ENCODE measurements at places on chromosomes 3 and 15.

DNA sequence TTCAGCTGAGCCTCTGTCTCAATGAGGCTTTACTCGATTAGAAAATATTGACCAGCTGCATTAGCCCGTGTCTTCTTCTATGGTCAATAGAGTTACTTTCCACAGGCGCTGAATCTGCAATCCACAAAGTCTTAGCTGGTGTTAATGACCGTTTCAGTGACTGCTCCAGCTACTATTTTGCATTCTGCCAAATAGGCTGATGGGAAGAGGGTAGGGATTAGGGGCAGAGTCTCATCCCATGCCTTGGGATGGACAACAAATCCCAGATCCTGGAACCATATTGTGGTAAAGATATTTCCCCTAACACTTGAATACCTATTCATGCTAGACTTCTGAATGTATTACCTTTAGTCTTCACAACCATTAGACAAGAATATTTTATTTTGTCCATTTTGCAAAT lies 29.5 kb upstream of the MAGI1 start:
- no peak for DNase-seq

- DNase-seq, result no peak
These were observed 201.6 kb upstream of the GOLGA6L4 start for GRCh38 chr15:84033793-84034553.

GRCh38 chr15:50744601-50745000 lies 20.9 kb downstream of the SPPL2A start:
- no peak for DNase-seq

DNA sequence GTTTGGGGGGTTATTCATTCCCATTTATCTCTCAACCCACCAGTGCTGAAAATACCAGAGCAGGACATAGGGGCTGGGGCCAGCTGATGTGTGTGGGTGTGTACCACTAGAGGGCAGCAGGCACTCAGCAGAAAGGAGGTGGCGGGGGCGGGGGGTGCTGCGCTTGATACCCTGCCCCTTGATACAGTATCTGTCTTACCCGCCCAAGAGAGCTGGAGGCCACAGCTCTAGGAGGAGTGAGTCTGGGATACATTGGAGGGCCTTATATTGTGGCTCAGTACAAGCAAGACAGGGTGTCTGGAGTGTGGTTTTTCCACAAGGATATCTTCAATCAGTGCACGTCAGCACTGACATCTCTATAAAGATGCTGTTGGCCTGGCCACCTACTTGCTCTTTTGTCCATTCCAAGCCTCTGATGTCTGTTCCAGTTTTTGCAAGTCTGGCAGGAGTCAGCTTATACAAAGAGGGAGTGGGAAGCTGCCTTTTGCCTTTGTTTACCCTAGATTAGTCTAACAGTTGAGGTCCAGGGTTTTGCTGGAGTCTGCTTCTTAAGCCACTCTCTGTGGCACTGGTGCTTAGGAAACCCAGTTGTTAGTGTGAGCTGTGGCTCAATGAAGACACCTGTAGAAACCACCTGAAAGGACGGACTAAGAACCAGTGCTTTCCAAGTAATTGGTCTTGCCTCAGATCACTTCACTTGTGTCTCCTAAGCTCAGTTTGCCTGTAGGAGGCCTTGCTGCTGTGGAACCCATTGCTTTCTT lies 1.5 kb upstream of the RBM15B start:
- DNase-seq, result no peak

DNA sequence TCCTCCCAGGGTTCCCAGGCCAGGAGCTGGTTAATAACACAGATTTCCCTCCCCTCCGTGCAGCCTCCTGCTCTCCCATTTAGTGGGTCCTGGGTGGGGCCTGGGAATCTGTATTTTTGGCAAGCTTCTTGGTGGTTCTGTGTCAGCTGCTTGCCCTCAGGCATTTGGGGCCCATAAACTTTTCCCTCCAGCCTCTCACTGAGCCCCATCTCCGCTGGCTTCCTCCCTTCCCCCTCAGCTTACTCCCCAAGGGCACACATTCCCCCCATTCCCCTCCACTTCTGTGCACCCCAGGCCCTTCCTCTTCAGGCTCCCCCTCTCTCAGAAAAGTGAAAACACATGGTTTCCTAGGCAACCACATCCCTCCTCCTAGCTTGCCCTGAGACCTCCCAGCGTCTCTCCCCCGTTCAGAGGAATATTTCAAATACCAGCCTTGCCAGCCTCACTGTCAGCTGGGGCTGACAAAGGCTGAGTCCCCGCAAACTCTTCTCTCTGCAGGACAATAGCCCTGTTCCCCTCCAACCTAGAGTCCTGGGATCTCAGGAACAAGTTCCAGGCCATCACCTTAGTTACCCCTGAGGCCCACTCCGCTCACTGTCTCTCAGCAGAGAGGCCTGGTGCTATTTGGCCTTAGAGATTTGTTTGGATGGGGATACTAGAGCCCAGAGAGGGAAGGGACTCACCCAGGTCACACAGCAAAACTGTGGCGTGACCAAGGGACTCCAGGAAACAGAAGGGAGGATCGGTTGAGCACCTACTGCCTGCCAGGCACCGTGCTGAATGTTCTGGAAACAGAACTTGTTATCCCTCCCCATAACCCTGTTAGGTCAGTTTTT lies 44.6 kb upstream of the SMAD6 start:
- peak; percentile 88 for DNase-seq

GRCh38 chr3:51687431-51688205 lies 16.6 kb downstream of the TEX264 start:
- DNase-seq, result no peak

GRCh38 chr3:129974833-129975704 lies 549 bp downstream of the TRH start:
- DNase-seq, result no peak

DNA sequence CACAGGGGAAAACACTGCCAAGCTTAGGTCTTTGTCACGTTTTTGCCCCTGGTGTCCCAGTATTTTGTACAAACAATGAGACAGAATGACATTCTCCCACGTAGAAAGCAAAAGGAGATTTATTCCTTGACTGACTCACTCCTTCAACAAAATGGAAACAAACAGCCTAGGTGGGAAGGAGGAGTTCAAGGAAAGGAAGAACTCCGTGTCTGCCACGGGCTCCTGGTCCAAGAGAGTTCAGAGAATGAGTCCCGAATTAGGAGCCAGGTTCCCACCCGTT lies 8.1 kb downstream of the TLE3 start:
- no peak for DNase-seq

DNA sequence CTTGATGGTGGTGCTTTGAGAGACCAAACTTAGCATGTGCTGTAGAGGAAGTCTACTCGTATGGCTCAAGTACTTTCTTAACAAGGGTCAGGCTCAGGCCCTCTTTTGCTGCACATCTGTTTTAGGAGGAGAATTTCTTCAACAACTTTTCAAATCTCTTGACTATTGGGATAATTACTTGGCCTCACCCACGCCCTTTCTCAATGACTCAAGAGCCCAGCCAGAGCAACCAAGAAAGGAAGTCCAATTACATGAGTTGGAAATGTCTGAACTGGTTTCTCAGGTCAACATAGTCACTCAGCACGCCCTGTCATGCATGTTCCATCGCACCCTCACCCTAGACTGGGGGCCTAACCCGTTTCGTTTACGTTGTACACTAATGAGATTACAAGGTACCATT lies 44.8 kb upstream of the UMPS start:
- no peak for DNase-seq

GRCh38 chr15:99424978-99425656 lies 140.7 kb upstream of the MEF2A start:
- no peak for DNase-seq

DNA sequence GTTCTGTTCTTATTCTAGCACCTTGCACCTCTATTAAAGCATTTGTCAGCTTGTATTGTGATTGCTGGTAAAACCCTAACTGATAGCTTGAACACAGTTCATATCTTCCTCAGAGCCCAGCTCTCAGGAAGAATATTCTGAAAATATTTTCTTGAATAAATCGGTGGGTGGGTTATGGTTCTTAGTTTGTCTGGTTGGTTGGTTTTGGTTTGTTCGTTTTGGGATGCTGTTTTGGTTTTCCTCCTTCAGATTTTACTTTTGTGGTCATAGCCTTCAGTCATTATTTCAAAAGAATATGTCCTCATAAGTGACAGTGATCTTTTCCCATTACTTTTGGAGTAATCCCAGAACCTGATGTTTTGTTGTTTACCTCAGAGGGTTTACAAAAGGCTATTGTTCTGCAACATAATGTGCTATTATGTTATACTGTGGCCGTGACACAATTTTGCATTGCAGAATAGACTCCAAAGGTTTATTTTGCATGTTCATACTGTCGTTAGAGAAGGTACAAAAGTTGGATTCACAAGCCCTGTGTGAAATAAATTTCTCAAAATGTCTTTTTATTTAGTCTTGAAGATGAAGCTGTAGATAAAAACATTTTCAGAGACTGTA lies 2.7 kb upstream of the TMEM87A start:
- DNase-seq, result no peak

DNA sequence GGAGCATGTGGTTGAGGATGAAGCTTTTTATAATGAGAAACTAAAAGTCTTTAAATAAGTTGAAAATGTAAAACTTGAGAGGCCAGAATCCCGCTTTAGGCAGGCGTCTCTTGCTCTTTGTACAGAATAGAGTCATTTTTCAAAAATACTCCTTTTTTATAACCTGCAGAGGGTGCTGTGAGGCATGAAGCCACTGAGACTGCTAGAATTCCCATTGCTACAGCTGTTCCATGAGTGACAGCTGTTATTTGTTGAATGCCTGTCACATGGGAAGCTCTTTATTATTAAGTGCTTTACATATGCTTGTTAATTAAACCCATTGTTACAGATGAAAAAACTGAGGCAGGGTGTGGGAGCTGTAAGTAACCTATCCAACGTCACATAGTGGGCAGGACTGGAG lies 18.5 kb downstream of the MINAR1 start:
- no peak for DNase-seq

DNA sequence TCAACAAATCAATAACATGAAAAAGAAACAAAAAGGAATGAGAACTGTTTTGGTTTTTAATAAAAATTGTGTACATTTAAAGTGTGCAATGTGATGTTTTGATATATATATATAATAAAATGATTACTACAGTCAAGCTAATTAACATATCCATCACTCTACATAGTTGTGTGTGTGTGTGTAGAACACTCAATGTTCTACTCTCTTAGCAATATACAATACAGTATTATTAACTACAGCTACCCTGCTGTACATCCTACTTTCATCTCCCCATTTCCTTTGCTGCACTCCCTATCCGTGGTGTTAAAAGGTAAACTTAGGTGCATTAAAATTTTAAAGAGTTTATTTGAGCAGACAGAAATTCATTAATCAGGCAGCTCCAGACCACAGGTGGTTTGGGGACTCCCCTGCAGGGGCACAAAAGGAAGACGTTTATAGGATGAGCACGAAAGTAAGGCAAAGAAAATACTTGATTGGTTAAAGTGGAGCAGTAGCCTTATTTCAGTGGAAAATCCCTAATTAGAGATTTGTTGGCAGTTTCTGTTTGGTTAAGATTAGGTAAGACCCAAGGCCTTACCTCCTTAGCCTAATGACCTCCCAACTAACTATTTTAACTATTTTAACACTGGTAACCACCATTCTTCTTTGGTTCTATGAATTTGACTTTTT lies 61.8 kb upstream of the SNRK start:
- no peak for DNase-seq

DNA sequence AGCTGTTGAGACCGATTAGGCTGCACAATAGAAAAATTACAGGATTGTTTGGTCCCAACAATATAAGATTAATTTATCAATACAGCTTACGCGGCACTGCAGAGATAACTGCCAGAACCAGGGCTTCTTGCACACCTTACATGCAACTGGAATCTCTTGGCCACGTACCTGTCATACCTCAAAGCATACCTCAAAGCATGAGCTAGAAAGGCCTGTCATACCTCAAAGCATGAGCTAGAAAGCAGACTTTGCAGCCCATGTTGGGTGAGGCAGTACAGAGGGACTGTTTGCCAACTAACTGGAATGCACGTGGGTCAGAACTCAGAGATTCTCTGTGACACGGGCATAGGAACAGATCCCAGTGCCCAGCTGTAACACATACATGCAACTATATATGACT lies 34.7 kb downstream of the NTRK3 start:
- no peak for DNase-seq

GRCh38 chr15:50277370-50277769 lies 11.8 kb upstream of the HDC start:
- DNase-seq, result peak; percentile 28

DNA sequence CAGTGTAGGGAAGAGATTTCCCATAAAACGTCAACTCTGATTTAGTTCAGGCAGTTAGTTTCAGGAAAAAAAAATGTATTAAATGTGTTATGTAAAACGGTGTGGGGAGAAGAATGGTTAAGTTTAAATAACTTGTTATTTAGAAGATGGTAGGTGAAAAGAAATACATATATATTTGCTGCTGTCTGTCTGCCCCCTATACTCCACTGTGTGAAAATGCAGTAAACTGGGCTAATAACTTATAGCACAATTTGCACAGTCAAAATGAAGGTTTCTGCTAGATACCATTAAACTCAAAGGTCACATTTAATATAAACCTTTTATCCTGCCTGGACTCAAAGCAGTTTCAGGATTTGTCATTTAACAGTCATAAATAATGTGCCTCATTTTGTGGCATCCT lies 515.0 kb downstream of the FGF12 start:
- no peak for DNase-seq

DNA sequence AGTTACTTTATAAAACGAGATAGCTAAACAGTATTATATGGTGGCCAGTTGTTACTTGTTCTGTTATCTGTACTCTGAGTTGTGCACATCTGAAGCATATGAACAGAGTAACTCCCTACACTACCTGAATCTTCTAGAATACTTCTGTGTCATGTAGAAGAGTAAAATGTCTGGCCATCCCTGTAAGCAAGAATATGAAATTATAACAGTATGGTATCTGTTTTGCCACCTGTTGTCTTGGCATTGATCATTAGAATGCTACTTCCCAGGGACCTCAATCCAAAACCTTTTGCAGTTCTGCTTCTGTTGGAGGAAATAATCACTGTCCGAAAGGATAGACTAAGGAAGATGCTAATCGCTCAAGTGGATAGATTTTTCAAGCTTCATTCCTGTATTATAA lies 1.9 kb downstream of the TEX9 start:
- no peak for DNase-seq

GRCh38 chr15:78942741-78943140 lies 2.1 kb downstream of the CTSH start:
- DNase-seq, result no peak

DNA sequence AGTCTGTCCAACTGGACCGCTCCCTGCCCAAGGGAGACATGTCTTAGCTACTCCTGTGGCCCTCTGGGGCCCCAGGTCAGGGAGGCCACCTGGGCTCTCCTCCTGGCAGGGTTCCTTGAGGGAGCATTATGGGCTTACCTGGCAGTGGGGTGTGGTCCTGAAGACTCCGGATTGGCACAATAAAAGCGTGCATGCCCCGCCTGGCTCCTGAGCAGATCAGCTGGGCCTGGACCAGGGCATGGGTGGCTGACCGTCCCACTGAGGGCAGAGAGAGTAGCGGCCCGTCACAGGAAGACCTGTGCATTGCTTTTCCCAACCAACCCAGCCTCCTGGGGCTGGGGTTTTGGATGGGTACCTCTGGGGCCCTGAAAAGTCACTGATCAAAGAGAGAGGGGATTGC lies 5.4 kb downstream of the ACOX2 start:
- DNase-seq, result no peak

DNA sequence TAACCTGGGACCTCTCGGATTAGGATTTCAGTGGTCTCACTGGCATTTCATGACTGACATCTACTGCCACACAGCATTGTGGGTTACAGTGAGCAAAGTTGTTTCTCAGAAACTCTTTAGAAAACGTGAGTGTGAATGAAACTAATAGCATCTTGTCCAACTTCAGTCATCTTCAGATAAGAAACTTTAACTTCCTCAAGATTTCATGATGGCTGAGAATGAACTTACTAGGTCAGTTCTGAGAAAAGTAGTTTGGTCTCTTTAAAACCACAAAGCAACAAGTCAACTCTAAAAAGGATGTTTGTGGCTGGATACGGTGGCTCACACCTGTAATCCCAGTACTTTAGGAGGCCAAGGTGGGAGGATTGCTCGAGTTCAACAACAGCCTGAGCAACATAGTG lies 14.2 kb upstream of the HOMER2 start:
- DNase-seq, result no peak
